ENCODE measurements at places on chromosomes 13 and 19. TPM values are rescaled to one million over a fixed set of nuclear protein-coding genes. Genes with fewer than 3 reads are reported as not detected.

- DNase-seq: no peak
These were observed 266.8 kb downstream of the KCNRG start for GRCh38 chr13:50282016-50282415.

DNA sequence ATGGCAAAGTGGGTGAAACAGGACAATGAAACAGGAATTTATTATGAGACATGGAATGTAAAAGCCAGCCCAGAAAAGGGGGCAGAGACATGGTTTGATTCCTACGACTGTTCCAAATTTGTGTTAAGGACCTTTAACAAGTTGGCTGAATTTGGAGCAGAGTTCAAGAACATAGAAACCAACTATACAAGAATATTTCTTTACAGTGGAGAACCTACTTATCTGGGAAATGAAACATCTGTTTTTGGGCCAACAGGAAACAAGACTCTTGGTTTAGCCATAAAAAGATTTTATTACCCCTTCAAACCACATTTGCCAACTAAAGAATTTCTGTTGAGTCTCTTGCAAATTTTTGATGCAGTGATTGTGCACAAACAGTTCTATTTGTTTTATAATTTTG, 8.6 kb downstream of the CLN5 start:
- no peak for DNase-seq

DNA sequence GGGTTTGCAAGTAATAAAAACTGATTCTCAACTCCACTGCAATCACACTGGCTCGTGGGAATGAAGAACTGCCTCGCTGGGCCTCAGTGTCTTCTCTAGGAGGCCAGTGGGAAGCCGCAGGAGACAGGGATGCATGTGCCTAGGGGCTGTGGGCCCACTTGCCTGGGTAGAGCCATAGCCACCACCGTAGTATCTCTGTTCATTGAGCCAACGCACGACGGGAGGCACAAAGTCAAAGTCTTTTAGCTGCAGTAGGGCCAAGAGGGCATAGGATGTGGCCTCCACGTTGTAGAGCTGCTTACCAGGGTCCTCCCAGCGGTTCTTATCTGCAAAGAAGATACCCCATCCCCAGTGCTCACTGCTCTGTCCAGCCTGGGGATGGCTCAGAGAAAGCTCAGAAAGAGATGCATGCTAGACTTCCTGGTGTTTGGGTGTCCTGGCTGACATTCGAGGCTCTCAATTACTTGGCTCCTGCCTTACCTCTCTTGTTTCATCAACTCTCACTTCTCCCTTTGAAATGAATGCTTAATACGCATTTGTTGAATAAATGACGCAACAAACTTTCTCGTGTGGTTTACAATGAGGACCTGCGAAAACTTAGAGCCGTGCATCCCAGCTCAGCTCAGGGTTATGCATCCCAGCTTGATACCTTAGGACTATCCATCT, 16.1 kb upstream of the TNFSF14 start:
- DNase-seq: no peak

NPAS1 gene
- not detected for total RNA-seq

ZNF444 gene
- total RNA-seq: 71.7 TPM

Measured in esophagus muscularis mucosa (tissue), 4 donors.